Fibroblast of lung (primary cell): ENCODE measurements at places on chromosomes 1 and 21. TPM values are rescaled to one million over a fixed set of nuclear protein-coding genes. Genes with fewer than 3 reads are reported as not detected.

The OR14K1 gene
- not detected in 2 replicates for total RNA-seq

The BRINP3 gene
- total RNA-seq, result 7.2 and 18.8 TPM in 2 replicates

The SLC26A9 gene
- total RNA-seq, result not detected in 2 replicates

The AUNIP gene
- total RNA-seq, result under 0.01 and 0.33 TPM in 2 replicates

The VPS45 gene
- 30.6 and 42.6 TPM in 2 replicates for total RNA-seq

The PADI4 gene
- not detected in 2 replicates for total RNA-seq

The HSD3B1 gene
- total RNA-seq, result not detected in 2 replicates

The RPE65 gene
- total RNA-seq, result not detected in 2 replicates
